ENCODE measurements at places on chromosomes 5 and 9. TPM values are rescaled to one million over a fixed set of nuclear protein-coding genes. Genes with fewer than 3 reads are reported as not detected.

- DNase-seq, result no peak
Observed at GRCh38 chr9:121302341-121302740, 34.4 kb downstream of the GSN start.

- DNase-seq, result no peak
Observed at GRCh38 chr9:98495530-98495929, 213.2 kb downstream of the GABBR2 start.

DNA sequence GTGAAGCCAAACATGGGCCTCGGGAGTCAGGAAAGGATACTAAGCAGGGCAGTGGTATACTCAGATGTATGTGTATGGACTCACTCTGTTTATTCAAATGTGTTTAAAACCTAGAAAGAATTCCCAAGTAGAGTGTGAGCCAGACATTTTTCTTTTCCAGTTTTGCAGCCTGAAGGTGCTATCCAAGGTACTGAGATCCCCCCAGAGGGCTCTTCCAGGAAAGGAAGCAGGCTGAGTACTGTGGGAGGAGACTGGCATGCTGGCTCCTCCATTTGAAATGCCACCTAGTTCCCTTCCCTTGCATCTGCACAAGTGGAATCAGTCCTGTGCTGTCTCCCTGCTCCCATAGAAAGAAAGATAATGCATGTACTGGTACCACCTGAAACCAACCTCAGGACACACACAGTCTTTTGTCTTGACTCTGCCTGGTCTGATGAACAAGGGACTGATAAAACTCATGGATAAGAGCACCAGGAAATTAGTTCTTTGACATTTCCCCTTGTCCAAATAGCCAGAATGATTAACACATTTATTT, 85.9 kb downstream of the HRH2 start:
- DNase-seq, result no peak

CHD1 gene
- 53.4 TPM for total RNA-seq

- no peak for DNase-seq
Observed at GRCh38 chr5:177470759-177471536, 2.5 kb downstream of the DBN1 start.

DNA sequence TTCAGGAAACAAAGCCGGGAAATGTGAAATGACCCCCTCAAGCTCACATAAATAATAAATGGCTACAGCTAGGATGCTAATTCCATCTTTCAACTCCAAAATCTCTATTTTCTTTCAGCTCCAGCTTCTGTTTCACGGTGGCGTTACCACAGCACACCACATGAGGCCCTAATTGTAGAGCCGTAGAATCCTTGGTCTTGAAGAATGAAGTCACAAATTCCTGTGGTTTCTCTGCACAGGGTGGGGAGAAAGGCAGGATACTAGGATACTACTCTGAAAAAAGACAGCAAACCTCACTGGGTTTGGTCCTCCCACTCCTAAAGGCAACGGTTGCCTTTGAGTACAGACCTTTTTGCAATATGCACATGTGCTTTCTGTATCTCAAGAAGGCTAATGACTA, 13.9 kb upstream of the RARS1 start:
- DNase-seq, result no peak

PCDHGC4 gene
- not detected for total RNA-seq

TMEM252 gene
- not detected for total RNA-seq

KIF4B gene
- 0.05 TPM for total RNA-seq

IRX1 gene
- total RNA-seq, result not detected

DNA sequence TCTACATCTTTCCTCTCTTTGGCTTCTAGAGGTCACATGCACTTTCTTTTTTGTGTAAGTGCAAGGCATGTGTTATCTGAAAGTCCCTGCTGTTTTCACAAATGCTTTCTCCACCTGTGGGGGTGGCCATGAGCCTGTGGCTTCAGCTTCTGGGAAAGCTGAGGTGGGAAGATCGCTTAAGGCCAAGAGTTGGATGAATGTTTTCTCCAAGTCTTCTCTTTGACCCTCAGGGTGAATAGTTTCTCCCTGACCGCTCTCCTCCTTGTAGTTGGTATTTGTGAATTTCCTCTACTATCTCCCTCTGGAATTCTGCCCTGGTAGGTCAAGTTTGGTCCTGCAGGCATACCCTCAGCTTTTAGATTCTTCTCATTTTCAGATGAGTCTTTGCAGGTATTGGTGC, 74.2 kb downstream of the UGCG start:
- DNase-seq, result no peak

PCDHGB4 gene
- total RNA-seq, result 0.07 TPM

PDE8B gene
- total RNA-seq, result not detected

- DNase-seq, result no peak
Observed at GRCh38 chr5:108315829-108316228, 66.1 kb downstream of the FBXL17 start.

DNA sequence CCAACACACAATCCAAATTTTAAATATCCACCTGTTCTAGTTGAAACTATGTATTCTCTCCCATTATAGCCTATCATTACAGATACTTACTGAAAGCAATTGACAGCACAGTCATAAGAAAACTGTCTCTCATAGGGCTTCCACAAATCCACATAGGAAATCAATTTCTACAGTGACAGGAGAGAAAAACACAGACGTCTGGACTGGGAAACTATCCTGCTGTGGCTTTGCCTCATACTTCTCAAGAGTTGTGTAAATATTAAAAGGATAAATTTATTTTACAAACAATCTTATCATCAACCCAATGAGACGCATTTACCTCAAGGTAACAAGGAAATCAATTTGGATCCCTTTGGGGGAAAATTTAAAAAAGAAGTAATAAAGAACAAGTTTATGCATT, 517.5 kb downstream of the EFNA5 start:
- no peak for DNase-seq

- peak; percentile 57 for DNase-seq
Observed at GRCh38 chr9:135343837-135344522, 135.6 kb upstream of the PPP1R26 start.

DNA sequence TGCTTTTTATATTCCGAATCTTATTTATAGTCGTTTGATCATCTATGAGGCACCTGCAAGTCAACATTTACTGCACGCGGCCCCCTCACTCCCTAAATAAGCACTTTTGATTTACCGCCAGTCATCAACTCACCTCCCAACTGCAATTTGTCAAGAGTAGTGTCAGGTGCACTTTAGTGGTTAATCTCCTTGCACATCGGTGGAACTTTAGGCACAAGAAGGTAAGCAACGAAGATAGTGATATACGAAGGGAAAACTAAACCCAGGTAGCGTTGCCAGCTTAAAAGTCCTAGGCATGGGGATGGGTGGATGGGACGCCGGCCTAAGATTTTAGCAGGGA, 513 bp upstream of the RNF180 start:
- DNase-seq, result no peak
